Activated CD4-positive, CD25-positive, alpha-beta regulatory T cell (primary cell): ENCODE measurements at places on chromosomes 1 and 21.

DNA sequence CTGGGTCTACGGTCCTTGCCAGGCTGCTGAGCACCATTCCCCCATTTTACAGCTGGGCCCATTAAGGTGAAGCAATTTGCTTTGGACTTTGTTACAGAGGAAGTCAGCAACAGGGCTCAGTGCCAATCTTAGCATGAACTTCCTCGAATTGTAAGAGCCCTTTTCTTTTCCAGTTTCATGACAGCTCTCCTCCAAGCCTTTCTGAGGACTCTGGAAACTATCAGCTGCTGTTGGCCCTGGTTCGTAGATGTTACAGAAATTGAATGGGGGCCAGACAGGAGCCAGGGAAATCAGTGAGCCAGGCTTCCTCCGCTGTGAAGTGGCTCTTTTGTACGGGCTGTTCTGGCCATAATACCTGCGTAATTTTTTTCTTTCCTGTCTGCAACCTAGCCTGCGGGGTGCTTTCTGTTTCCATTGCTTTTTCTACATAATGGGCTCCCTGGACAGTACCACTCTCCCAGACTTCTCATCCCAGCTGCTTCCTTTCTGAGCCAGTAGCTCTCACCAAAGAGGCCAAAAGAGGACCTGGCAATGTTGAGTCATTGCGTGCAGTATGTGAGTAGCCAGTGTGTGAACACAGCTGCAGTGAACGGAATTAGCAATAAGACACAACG, 386.3 kb downstream of the DISC1 start:
- no peak for DNase-seq

GRCh38 chr1:207999972-208000371, 89.0 kb upstream of the CD34 start:
- DNase-seq: no peak

DNA sequence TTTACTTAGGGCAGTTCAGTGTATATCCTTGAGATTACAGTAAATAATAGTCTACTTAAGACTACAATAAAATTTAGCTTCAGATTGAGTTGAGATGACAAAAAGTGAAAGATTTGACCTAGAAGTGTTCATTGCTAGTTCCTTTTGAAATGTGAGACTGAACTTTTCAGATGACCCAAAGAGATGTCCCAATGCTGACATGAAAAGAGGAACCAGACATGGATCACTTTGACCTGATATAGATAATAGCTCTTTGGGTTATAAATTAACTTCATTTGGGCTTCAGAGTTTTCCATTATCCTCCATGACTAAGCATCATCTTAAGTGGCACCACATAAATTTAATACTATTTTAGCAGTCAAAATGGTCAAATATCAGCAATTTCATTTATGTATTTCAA, 25.7 kb upstream of the OR10J5 start:
- DNase-seq: no peak

DNA sequence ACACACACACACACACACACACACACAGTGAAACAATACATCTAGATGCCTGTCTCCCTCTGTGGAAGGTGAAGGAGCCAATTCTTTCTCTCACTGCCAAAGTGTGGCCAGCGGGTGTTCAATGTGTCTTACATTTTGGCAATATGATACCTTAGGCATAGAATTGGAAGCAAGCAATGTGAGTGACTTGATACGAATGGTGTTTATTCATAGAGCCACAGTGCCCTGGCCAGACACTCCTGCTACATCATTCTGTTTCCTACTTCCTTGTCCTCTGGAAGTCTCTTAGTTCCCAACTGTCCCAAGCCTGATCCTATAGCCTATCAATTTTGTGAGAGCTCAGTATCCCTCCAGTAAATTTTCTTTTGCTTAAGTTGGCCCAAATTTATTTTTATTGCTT, 170.0 kb upstream of the L1TD1 start:
- DNase-seq: no peak

DNA sequence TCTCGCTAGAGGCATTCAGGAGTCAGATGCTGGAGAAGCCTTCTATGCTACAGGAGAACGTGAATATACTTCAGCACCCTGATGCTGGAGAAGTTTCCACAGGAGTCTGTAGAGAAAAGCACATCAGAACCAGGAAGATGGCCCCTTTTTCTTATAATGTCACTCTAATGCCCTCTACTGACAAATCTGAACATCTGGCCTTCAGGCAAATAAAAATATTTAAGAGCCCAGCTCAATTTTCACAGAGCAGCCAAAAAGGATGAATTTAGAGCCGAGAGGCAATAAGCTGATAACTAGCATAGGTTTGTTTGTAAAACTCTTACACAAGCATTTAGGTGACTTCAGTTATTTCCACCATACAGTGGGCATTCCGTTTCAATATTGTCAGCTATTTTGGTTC, 3.8 kb upstream of the RRP15 start:
- no peak for DNase-seq

DNA sequence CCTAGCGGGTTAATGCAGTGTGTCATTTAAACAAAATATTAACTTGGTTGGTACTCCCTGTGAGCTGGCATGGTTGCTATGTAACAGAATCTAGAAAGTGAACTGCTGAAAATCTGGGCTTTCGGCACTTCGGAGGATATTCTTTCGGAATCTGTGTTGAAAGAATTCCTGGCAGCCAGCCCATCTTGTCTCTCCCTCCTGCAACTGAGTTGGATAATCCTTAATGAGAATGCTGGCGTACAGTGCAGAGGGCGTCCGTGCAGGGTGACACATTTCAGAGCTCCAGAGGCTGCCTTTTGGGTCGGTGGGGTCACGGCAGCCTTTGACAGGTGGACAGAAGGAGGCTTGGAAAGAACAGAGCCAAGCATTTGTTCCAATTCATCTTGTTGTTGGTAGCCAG, 3.7 kb downstream of the KAZN start:
- DNase-seq: no peak

DNA sequence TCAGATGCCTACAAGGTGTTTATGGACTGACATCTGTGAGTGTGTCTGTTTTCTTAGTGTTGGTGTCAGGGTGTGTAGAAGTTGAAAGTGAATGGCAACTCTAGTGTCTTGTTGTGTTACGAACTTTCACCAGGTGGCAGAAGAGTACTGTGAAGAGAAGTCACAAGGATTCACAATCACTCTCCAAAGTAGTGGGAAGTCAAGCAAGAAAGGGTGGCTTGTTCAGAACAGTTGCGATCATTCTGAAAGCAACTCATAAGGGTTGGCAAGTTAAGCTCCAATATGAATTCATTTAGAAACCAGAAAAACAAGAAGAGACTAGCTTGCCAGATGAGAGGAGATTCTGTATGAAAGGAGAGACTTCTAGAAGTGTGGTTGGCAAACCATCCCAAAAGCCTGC, 86.1 kb downstream of the FASLG start:
- DNase-seq: no peak

GRCh38 chr1:32405672-32406467, 11.6 kb upstream of the BSDC1 start:
- no peak for DNase-seq

DNA sequence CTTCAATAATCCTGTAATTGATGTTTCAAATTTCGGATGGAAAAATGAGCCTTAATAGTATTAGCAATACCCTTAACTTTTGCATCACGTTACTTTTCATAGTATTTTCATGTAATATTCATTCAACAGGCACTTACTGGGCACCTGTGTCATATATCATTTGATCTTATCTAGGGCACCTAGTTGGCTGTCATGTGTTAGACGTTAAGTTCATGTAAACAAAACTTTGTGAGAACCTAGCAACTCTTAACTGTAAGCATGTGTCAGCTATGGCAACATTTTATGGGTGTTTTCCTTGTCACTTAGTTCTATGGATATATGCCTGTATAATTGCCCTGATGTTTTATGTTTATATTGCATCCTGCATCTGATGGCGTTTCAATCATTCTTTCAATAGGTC, 777 bp downstream of the LAMC2 start:
- no peak for DNase-seq
